Liver (tissue), 10 donors: ENCODE measurements at places on chromosomes 2 and 18. TPM values are rescaled to one million over a fixed set of nuclear protein-coding genes. Genes with fewer than 3 reads are reported as not detected.

Gene TRPM8
- 19.8 TPM for polyA plus RNA-seq

Gene FEV
- polyA plus RNA-seq = not detected

Gene GALM
- polyA plus RNA-seq = 20.5 TPM

Gene FAM228A
- 0.19 TPM for polyA plus RNA-seq

Gene PROKR1
- 0.02 TPM for polyA plus RNA-seq

Gene KLHL41
- polyA plus RNA-seq = 0.10 TPM

Gene CD207
- polyA plus RNA-seq = not detected

Gene SMIM21
- polyA plus RNA-seq = not detected

Gene GLI2
- polyA plus RNA-seq = 0.16 TPM

Gene ALPG
- polyA plus RNA-seq = not detected

Gene CACNB4
- polyA plus RNA-seq = 0.08 TPM

Gene DSG4
- not detected for polyA plus RNA-seq

Gene CCDC121
- 0.97 TPM for polyA plus RNA-seq

Gene ATG4B
- 31.4 TPM for polyA plus RNA-seq

Gene HTR2B
- polyA plus RNA-seq = 1.0 TPM
